ENCODE measurements at places on chromosomes 2 and 18.

DNA sequence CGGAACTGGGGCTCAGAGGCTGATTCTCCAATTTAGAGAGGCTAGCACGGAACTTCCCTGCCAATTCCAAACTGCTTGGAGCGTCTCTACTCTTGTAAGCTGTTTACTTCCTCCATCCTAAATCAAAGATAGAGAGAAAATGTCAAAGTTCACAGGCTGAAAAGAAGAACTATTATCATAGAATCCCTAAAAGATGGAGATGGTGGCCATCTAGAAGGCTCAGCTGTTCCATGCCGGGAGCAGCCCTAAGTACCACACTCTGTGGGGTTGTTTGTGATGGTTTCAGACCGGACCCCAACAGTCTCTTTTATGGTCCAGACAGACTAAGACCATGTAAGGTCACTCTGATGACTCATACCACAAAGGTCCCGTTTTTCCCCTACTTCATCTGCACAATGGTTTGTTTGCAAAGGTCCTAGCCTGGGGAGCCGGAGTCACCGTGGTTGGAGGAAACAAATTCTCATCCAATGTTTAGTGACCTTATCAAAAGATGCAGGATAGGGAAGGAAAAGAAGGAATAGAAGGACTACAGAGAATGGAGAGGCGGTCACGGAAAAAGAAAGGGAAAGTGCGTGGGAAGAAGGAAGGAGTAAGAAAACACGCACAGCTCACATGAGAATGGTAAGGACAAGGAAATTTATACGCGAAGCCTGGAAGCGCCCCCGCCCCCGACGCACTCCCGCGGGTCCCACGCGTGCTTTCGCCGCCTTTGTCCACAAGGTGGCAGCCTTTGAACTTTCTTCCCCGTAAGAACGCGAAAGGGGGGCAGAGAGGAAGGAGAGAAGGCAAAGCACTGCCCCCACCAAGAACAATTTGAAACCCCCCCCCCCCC, 453 bp upstream of the ANTXR1 start:
- peak; percentile 64 for DNase-seq

DNA sequence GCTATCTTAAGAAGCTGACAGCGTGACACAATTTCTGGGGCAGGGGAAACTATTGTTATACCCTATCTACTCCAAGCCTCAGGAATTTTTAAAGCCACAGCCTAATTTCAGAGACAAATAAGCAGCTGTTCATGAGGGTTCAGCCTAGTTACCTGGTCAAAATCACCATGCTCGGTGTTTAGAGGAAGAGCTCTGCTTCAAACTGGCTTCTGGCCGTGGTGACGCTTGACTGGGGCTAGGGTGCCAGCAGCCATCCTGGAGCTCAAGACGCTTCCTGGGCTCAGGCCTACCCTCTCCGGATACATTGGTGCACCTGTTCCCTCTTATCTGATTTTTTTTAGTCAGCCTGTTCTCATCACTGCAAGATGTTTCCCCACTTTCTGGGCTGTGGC, 41.7 kb downstream of the FRZB start:
- DNase-seq: no peak

- DNase-seq: no peak
Measured at GRCh38 chr2:182868054-182868796, 1.8 kb upstream of the FRZB start.

- DNase-seq: no peak
Measured at GRCh38 chr2:9191041-9191481, 15.6 kb upstream of the ASAP2 start.

DNA sequence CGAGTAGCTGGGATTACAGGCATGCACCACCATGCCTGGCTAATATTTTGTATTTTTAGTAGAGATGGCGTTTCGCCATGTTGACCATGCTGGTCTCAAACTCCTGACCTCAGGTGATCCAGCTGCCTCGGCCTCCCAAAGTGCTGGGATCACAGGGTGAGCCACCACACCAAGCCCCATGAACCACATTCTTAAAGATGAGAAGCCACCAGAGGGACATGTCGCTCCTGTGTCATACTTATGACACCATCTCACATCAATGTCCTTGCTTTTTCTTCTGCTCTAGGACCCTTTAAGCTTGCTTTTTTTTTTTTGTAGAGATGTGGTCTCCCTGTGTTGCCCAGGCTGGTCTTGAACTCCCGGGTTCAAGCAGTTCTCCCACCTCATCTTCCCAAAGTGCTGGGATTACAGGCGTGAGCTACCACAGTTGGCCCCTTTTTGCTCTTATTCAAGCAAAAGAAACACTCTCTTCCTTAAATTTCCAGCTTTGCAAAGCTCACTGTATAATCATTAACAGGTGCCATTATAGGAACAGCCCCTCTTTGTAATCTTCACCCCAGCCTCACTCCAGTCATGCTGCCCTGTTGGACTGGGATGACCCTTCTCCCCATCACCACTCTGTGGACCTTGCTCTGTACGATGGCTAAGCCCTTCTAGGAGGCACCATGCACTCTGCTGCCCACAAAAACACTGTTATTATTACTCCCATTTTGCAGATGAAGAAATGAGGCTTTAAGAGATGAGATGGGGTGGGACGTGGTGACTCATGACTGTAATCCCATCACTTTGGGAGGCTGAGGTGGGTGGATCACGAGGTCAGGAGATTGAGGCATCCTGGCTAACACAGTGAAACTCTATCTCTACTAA, 10.8 kb upstream of the KCNG3 start:
- DNase-seq: no peak

GRCh38 chr2:23042216-23042906, 342.6 kb upstream of the KLHL29 start:
- DNase-seq: no peak

DNA sequence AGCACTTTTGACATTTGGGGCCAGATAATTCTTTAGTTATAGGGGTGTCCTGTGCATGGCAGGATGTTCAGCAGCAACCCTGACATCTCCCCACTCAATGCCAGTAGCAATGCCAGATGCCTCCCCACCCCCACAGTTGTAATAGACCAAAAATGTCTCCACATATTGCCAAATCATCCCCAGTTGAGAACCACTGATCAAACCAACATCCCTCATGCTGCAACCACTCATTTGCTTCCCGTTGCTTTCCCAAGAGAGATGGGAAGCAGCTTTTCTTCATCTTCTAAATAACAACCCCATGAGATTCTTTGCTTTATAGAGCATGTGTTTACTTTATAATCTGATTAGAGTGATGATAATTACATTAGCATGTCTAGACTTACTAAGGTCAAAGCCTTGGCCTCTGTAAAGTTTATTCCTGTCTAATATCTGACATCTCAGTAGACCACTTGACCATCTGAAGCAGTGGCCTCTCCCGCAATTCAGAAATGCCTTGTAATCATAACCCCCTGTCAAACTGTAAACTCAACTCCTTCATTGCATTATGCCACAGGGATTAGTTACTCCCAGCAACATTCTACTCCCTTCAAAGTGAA, 28.7 kb upstream of the C1D start:
- no peak for DNase-seq

GRCh38 chr2:238383743-238384380, 42.9 kb upstream of the ASB1 start:
- no peak for DNase-seq

- no peak for DNase-seq
Measured at GRCh38 chr18:73461038-73461779, 593.4 kb upstream of the NETO1 start.

DNA sequence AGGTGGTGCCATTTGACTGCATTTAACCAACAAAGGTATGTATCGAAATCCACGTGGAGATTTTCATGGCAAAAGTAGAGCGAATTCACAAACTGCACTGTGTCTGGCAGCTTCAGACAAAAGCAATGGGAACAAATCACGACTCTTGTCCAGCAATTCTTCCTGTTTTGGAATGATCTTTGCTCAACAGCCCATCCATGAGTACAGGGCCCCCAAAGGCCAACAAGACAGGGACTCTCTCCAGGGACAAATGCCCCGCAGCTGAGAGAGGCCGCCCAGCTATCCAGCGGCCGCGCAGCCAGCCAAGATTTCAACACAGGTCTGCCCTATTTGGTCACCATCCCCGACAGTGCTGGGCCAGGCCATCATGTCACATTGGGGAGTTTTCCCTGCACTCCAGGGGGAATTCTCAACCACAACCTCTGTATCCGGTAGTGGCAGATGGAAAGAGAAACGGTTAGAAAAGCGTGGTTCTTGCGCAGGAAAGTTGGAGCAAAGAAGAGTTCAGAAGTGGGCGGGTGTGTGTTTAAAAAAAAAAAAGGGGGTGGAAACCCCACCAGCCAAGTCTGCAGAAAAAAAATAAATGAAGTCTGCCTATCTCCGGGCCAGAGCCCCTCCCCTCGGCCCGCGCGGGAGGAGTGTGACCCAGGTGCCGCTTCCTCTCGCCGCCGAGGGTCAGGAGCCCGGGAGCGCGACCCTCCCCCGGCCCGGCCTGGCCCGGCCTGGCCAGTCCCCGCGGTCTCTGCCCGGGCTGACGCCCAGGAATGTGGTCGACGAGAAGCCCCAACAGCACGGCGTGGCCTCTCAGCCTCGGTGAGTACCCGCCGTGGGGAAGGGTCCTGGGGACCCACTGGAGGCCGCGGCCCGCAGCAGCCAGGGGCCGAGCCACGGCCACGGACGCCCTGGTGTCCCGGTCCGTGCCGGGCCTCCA, at the start of gene GYPC:
GYPC (plus strand) TSS at position 659 of the 931 bp plus-strand sequence; CDS start at position 765, 106 bp downstream.
- DNase-seq: peak; percentile 76

- DNase-seq: no peak
Measured at GRCh38 chr2:96970248-96970875, 16.0 kb downstream of the FAM178B start.

DNA sequence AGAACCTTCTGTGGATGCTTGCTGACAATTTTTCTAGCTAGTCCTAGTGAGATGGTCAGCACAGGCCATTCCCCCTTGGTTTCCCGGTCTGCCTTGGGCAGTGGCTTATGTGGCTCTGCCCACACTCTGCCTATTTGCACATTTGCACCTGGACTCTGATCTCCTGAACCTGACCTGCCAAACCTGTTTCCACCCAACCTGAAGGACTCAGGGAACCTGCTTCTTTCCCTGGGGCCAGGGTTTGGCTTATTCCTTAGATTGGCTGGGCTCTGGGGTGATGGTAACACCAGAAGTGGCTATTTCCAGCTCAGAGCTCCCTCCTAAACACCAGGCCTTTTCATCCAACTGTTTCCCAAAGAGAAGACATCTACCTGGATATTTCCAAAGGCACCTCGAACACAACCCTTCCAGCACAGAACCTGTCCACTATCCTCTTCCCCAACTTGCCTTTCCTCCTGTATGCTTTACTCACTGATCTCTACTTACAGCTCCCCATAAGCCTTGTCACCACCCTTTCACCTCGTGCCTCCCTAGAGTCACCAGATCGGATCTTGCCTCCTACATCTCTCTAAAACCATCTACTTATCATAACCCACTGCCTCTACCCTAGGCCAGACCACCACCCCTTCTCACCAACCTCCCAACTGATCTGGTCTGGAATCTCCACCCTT, 5.8 kb upstream of the MTA3 start:
- no peak for DNase-seq

- DNase-seq: no peak
Measured at GRCh38 chr2:152176113-152176714, 651 bp upstream of the STAM2 start.

DNA sequence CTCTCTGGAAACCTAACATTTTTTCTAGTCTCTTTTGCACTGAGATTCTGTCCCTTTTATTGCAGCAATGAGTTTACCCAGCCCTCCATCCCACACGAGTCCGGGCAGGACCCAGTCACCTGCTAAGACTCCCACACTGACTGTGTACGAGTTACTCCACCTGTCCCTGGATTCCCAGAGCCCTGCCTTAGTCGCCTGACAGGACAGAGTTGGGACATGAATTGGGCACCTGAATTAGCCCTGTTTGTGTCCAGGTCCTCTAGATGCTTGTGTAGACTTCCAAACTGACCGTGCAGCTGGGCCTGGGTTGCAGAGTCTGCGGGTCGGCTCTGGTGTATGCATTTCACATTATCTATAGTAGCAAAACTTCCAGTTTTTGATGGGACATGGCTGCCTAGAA, 238.7 kb downstream of the VAPA start:
- DNase-seq: peak; percentile 16

GRCh38 chr2:120066800-120067547, 54.1 kb downstream of the EPB41L5 start:
- DNase-seq: no peak

DNA sequence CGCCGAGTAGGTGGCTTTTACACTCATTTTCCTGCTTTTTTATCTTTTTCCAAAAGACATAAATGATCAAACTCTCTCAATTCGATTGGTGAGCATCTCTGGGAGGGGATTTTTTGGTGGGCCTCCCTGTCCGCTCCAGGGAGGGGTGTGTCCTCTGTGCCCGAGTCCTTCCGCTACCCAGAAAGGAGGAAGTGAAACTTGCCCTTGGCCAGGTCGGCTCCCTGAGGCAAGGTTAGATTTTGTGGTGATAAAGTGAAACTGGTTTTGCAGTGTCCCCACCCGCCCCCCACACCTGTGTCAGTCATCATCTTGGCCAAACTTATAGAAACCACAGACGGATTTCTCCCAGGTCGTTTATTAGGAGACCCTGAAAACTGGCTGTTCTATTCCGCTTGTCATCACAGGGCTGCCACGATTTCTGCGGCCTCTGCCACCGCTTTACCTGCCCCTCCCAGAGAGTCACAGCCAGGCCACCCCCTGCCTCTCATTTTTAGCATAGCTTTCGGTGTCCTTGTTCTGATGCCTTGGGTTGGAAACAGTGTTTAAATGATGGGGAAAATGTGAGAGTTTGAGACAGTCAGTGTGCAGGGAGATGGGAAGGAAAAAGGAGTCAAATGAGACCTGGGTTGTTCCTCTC, 93.6 kb downstream of the SH3BP4 start:
- no peak for DNase-seq

- no peak for DNase-seq
Measured at GRCh38 chr2:195602687-195603086, 54.3 kb upstream of the SLC39A10 start.

DNA sequence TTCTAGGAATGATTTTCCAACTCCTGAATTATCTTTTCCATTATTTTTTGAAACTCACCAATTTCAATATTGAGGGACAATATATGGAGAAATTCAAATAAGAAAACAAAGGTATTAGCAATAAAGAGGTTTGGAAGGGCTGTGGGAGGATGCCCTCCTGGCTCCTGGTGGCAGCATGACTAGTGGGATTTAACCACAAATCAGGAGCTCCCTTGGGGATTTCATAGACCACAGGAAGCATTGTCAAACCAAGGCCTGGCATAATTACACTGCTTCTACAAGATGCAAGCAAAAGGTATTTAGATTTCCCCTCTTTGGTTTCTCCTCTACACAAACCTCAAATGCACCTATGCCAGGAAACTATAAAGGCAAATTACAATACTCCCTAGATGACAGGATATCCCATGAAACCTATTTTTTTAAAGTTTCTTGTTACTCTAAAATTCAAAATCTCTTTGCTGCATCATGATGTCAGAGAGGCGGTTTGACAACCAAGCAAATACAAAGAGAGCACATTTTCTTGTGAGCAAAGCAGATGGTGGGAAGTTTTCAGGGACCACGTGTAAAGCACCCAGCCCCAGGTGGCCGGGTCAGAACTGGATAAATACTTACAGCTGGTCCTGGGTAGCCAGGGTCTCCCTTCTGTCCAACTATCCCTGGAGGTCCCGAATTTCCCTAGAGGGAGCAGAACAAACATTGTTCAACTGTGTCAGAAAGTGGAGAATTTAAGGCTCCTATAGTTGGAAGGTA, 67.9 kb downstream of the COL6A3 start:
- DNase-seq: no peak

- DNase-seq: no peak
Measured at GRCh38 chr2:96770442-96771202, 9.9 kb downstream of the CNNM4 start.
